ENCODE measurements at places on chromosomes 5 and 9. TPM values are rescaled to one million over a fixed set of nuclear protein-coding genes. Genes with fewer than 3 reads are reported as not detected.

Gene MEF2C
- total RNA-seq, result 40.8 TPM

- H3K27ac ChIP-seq, result no peak overlapping the region
- H3K4me3 ChIP-seq, result no peak overlapping the region
- H3K36me3 ChIP-seq, result no peaks in the 10 kb centered on the region
- H3K27me3 ChIP-seq, result no peaks in the 10 kb centered on the region
- no peak for DNase-seq
- H3K4me1 ChIP-seq, result no peaks in the 10 kb centered on the region
Observed at GRCh38 chr5:20028506-20028905, 40.5 kb upstream of the CDH18 start.

Gene SMIM23
- not detected for total RNA-seq

DNA sequence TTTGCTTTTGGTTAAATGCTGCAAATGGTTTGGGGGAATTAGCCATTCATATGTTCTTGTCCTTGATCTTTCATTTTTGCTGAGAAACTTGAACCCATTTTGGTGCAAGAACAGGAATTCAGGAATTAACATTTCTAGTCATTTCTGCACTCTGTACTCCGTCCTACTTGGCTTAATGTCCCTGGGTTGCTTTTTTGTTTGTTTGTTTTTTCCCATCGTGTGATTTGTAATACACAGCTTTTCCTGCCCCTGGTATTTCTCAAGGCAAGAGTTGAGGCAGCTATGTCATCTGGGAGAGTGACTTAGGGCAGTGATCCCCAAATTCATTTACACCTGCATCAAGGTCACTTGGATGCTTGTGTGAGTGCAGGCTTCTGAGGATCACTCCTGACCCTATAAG, 71.3 kb downstream of the IQGAP2 start:
- no peaks in the 10 kb centered on the region for H3K27me3 ChIP-seq
- no peak overlapping the region for H3K4me3 ChIP-seq
- DNase-seq, result no peak

DNA sequence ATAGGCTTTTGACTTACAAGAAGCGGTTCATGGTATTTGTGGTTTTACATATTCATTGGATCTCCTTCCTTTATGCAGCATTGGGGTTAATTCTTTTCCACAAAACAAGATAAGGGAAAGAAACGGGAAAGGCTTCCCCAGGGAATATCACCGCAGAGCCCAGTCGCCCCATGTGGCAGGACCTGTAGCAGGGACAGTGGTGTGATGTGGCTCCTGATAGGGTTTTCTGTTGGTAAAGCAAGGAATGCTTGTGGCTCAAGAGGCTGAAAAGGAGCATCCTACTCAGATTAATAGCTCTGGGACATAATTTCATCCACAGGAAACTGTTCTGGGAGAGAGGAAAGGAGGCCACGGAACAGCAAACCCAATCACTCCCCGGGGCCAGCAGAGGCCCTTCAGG, 699.9 kb downstream of the MTRR start:
- no peaks in the 10 kb centered on the region for H3K27me3 ChIP-seq
- H3K4me1 ChIP-seq, result no peaks in the 10 kb centered on the region
- DNase-seq, result no peak
- no peak overlapping the region for H3K27ac ChIP-seq

Gene IFNK
- total RNA-seq, result not detected

GRCh38 chr9:7117676-7118561, 360.1 kb downstream of the KDM4C start:
- H3K4me1 ChIP-seq, result no peaks in the 10 kb centered on the region
- H3K36me3 ChIP-seq, result no peaks in the 10 kb centered on the region
- DNase-seq, result no peak
- no peak overlapping the region for H3K27ac ChIP-seq
- H3K27me3 ChIP-seq, result no peaks in the 10 kb centered on the region
- H3K4me3 ChIP-seq, result no peak overlapping the region

Gene BARHL1
- not detected for total RNA-seq
